ENCODE measurements at places on chromosomes 2 and 18.
A peak's percentile ranks its signal among the peaks of the same experiment; 100 is the strongest.

DNA sequence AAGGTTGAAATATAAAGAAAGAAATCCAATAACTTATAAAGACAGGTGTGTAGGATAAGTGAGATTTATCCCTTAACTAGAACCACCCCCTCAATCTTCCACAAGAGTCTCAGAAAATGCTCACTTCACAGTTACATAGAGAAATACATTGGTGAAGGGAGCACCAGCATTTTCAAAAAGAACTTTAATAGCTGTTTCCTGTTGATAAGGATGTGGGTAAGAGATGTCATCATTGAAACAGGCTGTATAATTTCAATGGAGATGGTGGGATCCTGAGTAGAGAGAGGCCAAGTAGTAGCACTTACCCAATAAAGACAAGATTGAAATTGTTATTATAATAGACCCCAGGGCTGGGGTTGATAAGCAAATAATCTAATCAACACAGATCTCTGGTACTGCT is 162.2 kb upstream of the TACR1 start:
- no peak for DNase-seq

GRCh38 chr2:47945046-47945781 is 38.9 kb upstream of the FBXO11 start:
- DNase-seq: no peak

GRCh38 chr2:48471048-48471474 is 58.9 kb upstream of the STON1 start:
- no peak for DNase-seq

DNA sequence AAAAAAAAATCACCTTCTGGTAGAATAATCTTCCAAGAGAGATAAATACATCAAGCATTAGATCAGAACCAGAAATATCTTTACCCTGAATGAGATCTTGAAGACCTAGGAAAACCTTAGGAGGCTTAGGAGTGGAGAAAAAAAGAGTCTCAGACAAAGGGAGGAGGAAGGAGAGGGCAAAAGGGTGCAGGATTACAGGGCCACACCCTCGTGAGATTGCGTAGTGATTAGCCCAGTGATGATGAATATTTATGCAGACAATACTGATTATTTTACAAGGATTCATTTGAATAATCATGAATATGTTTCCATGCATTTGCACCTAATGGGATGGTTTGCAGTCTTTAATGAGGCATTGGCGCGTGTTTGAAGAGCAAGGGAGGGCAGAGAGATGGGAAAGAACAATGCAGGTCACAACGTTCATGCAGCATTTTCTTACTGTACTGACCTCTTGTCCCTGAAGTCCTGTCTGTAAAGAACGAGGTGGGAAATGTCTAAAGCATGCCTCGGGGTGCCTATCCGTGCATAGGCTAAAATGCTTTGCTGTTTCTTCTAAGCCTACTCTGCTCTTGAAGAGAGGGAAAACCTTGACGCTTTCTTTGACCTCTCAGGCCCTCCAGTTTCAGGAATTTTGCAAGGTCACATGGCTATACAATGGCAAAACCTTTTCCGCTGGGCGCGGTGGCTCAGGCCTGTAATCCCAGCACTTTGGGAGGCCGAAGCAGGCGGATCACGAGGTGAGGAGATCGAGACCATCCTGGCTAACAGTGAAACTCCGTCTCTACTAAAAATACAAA is 18.6 kb upstream of the ZNF532 start:
- DNase-seq: no peak

- no peak for DNase-seq
Measured at GRCh38 chr2:241799522-241800197, 9.3 kb upstream of the NEU4 start.

- DNase-seq: no peak
Measured at GRCh38 chr2:165839610-165840009, 45.6 kb upstream of the GALNT3 start.

GRCh38 chr18:13244135-13244534 is 25.6 kb downstream of the LDLRAD4 start:
- no peak for DNase-seq

- DNase-seq: no peak
Measured at GRCh38 chr2:225996462-225996828, 596.9 kb downstream of the NYAP2 start.

DNA sequence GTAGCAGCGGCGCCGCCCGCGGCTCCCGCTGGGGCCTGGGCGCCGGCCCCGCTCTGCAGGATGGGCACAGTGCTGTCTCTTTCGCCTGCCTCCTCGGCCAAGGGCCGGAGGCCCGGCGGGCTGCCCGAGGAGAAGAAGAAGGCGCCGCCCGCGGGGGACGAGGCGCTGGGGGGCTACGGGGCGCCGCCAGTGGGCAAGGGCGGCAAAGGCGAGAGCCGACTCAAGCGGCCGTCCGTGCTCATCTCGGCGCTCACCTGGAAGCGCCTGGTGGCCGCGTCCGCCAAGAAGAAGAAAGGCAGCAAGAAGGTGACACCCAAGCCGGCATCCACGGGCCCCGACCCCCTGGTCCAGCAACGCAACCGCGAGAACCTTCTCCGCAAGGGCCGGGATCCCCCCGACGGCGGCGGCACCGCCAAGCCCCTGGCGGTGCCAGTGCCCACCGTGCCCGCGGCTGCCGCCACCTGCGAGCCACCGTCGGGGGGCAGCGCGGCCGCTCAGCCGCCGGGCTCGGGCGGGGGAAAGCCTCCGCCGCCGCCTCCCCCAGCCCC is 369 bp downstream of the CDK5R2 start:
- no peak for DNase-seq

- no peak for DNase-seq
Measured at GRCh38 chr2:62441421-62441820, 64.6 kb downstream of the TMEM17 start.

DNA sequence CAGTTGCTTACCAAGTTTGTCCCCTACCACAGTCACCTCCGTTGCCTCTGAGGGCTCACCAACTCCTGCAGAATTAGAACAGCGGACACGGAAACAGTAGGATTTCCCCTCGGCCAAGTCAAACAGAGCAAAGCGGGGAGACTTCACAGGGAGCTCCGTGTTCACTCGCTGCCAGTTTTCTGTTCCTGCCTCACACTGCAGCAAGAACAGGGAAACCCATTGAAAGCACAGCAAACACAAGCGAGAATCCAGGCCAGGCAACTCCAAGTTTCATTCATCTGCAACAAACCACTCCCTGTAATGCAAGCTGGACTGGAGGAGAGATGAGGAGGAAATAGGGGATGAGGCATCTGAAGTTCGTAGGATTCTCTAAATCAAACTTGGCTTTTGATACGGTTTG is 84.2 kb downstream of the MYOM1 start:
- no peak for DNase-seq

DNA sequence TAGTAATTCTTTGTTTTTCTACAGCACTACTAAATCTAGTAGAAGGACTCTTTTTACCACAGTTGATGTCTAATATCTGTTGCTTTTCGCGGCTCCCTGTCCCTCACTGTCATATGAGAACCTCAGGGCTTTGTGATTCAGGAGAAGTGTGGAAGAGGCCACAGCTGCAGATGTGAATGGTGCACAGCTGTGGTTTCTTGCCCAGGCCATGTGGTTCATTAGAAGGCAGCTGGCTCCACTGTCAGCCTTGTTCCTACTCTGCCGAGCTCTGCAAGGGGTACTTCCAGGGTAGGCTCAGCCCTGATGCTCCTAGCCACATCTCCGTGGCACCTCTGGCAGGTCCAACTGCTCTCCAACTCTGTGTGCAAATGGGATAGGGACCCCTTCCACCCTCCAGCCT is 83.9 kb downstream of the APOB start:
- no peak for DNase-seq

DNA sequence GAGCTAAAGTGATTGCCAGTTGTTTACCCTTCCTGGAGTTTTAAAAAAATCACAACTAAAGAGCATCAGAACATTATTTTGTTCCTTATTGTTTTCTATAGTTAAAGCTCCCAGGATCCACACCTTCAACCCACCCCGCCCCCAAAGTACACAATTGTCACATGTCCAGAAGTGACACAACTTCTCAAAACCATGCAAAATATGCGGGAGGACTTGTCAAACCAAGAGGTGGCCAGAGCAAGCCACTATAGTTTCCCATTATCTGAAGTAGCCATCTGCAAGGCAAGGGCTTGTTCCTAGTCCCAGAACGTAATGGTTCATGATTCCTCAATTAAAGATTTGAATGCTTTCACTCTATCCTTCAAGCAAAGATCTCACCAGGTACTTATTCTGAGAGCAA is 9.9 kb upstream of the INO80C start:
- no peak for DNase-seq

GRCh38 chr2:140061240-140061639 is 1281.0 kb upstream of the NXPH2 start:
- no peak for DNase-seq

GRCh38 chr2:106108351-106108750 is 85.8 kb downstream of the UXS1 start:
- no peak for DNase-seq

- DNase-seq: no peak
Measured at GRCh38 chr2:217366966-217367365, 507.1 kb upstream of the TNP1 start.

GRCh38 chr18:8794156-8794933 is 89.0 kb downstream of the MTCL1 start:
- no peak for DNase-seq

GRCh38 chr18:27040796-27041195 is 144.3 kb downstream of the CHST9 start:
- no peak for DNase-seq

- DNase-seq: no peak
Measured at GRCh38 chr2:20104900-20105545, 53.6 kb upstream of the LAPTM4A start.

DNA sequence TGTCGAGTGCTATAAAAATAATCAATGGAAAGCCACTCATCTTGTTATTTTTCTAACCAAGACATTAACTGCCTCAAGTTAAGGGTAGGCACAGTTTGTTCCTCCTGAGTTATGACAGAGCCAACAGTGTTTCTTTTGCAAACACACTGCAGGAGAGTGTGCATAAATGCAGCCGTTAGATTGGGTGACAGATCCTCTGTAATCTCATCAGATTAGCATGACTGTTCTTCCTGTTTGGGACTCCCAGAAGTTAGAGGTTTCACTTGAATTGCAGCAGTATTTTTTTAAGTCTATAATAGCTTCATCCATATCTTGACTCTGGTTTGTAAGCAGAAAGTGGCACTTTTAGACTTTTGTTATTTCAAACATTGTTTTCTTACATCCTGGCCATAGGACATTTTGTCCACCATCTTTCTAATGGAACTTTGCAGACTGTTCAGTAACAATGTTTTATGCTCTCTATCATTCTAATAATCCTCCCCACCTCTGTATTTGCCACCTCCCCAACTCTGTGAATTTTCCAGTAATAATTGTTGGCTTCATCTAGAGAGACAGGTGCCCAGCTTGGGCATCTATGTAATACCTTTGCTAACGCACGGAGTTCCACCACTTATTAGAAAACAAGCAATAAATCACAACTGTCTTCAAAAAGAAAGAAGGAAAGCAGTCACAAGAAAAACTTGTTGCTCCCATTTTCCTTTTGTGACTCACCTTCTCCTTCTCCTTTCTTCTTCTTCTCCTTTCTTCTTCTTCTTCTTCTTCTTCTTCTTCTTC is 560.0 kb downstream of the ADCYAP1 start:
- DNase-seq: no peak

DNA sequence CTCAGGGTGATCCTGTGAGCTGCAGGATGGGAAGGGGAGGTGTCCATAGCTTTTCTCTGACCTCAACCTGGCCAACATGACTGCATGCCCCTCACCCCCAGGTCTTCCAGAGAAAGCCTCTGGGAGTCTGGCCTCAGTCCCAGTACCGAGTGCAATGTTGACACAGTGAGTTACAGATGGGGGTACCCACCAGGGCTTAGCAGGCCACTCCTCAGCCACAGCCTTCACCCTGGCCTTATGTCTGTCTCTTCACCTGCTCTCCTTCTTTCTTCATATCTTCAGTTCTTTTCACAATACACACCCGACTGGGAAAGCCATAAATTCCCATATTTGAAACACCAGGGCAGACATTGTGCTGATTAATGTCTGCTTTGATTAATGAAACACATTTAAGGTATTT is 33.5 kb downstream of the AOX1 start:
- DNase-seq: no peak

DNA sequence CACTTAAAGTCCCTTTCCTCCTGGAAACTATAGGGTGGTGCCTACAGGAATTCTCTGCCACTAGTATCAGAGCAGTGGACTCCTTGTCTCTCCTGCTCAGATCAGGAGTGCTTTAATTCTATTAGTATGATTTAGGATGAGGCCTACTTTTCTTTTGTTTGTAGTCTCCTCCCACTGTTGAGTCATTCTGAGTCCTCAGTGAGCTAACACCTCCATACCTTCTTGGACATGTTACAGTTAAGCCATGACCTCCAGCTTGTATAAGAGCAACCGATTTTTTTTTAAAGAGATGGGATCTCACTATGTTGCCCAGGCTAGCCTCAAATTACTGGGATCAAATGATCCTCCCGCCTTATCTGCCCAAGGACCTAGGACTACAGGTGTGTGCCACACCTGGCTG is 48.7 kb upstream of the OTOF start:
- DNase-seq: no peak

GRCh38 chr2:228352048-228352447 is 170.6 kb upstream of the SPHKAP start:
- no peak for DNase-seq

GRCh38 chr2:68185541-68186164 is 28.0 kb downstream of the PNO1 start:
- DNase-seq: peak; percentile 41

DNA sequence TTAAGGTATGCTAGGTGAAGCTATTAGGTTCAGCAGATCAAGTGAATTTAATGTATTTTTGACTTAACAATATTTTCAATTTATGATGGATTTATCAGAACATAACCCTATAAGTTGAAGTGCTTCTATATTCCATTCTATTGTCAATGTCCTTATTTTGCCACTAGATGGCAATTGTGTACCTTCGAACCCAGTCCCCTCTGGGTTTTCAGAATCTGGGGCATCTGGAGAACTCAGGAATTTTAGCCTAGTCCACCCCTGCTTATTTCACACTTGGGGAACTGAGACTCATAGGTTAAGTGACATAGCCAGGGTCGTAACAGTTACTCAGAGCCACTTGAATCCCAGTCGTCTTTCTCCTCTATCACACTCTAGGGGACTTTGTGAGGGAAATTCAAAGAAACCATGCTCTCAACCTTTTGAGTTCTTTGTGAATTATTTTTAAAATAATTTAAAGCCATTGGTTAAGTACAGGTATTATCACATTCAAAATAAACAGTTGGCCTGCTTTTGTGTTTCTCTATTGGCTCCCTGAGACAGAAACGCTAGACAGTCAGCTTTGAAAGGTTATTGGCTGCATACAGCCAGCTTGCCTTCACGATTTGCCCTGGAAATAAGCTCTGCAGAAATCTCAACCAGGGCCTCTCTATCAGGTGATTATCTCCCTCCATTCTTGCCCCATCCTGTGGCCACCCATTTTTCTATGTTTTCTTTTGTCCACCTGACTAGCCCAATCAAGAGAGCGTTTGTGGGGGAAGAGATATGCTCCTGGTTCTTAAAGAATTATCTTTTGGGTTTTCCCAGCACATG is 145.0 kb downstream of the TTC27 start:
- DNase-seq: no peak

GRCh38 chr2:147647816-147648215 is 197.0 kb upstream of the ACVR2A start:
- no peak for DNase-seq

- no peak for DNase-seq
Measured at GRCh38 chr2:71846072-71846471, 301.6 kb downstream of the CYP26B1 start.
